ENCODE measurements at places on chromosomes 2 and 18. TPM values are rescaled to one million over a fixed set of nuclear protein-coding genes. Genes with fewer than 3 reads are reported as not detected.
A peak's percentile ranks its signal among the peaks of the same experiment; 100 is the strongest.

- H3K27me3 ChIP-seq, result no peaks in the 10 kb centered on the region
- H3K4me1 ChIP-seq, result peaks cover 28% of the 10 kb centered on the region
- no peak overlapping the region for H3K4me3 ChIP-seq
- H3K27ac ChIP-seq, result peak overlapping the region; percentile 47
- DNase-seq, result no peak
These were observed 86.6 kb downstream of the WDSUB1 start for GRCh38 chr2:159199761-159200465.

DNA sequence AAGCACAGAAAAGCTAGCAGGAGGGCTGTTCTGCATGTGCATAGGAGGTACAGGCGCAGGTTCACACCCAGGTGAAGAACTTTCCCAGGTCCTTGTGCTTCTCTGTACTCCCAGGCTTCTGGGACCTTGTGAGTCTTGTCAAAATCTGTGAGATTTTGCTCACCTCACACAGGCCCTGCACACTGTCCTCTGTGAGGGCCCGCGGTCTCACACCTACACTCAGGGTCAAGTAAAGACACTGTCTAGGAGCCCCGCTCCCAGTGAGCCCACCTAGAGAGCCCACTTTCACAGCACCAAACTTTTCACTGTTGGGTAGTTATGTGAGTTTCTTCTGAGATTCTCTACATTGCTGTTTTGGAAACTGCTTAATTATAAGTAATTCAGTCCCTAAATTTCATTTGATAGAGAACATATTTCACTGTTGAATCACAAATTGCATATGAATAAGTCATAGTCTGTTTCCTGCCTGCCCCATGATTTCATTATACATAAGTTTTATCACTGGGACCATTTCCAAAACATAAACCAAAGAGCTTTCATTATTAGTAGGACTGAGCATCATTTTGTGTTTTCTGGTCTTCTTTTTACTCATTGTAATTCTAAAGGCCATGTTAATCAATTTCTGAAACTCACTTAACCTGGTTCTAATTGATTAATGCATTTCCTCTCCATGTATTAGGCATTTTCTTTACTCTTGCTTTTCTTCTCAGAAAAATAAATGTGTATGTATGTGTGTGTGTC is 234.2 kb upstream of the SPOPL start:
- H3K36me3 ChIP-seq, result peaks cover 8% of the 10 kb centered on the region
- peaks cover 2% of the 10 kb centered on the region for H3K27me3 ChIP-seq
- H3K4me1 ChIP-seq, result no peaks in the 10 kb centered on the region
- no peak overlapping the region for H3K4me3 ChIP-seq

GRCh38 chr2:232483311-232483922 is 4.2 kb downstream of the ECEL1 start:
- peaks cover 4% of the 10 kb centered on the region for H3K27me3 ChIP-seq
- no peak for DNase-seq
- H3K4me3 ChIP-seq, result no peak overlapping the region
- no peak overlapping the region for H3K27ac ChIP-seq

DNA sequence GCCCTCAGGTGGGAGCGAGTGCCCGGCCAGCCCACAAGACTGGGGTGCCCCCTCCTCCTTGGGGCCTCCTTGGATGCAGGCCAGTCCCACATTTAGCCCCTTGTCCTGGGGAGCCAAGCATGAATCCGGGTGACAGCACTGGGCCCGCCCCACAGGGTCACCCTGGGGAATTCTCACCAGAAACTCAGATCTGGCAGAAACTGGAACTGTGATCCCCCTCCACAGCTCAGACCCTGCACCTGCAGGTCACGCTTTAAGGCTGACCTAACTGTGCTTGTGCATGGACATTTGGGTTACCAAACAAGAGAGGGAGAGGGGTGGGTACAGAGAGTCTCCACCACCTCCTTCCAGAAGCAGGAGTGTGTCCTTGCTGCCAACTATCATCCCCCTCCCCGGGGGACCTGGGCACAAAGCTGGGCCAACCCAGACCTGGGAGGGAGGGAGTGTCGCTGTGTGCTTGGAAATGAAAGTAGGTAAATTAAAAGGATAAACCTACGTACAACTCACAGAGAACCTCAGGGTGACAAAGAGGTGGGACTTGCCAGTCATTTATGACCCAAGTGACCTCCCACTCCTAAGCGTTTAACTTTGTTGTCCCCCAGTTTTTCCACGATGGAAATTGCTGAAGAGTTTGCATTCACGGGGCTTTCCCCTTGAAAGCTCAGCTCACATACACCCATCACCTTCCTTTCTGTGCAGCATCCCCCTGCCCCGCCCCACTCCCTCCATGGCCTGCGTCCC is 9.1 kb downstream of the ITM2C start:
- H3K4me3 ChIP-seq, result no peak overlapping the region
- no peak for DNase-seq
- H3K36me3 ChIP-seq, result peaks cover 14% of the 10 kb centered on the region
- no peaks in the 10 kb centered on the region for H3K27me3 ChIP-seq

GRCh38 chr2:63855418-63856302 is 14.0 kb downstream of the UGP2 start:
- peak; percentile 59 for DNase-seq
- H3K36me3 ChIP-seq, result peaks cover 16% of the 10 kb centered on the region
- H3K27ac ChIP-seq, result peak overlapping the region; percentile 91
- H3K27me3 ChIP-seq, result no peaks in the 10 kb centered on the region

DNA sequence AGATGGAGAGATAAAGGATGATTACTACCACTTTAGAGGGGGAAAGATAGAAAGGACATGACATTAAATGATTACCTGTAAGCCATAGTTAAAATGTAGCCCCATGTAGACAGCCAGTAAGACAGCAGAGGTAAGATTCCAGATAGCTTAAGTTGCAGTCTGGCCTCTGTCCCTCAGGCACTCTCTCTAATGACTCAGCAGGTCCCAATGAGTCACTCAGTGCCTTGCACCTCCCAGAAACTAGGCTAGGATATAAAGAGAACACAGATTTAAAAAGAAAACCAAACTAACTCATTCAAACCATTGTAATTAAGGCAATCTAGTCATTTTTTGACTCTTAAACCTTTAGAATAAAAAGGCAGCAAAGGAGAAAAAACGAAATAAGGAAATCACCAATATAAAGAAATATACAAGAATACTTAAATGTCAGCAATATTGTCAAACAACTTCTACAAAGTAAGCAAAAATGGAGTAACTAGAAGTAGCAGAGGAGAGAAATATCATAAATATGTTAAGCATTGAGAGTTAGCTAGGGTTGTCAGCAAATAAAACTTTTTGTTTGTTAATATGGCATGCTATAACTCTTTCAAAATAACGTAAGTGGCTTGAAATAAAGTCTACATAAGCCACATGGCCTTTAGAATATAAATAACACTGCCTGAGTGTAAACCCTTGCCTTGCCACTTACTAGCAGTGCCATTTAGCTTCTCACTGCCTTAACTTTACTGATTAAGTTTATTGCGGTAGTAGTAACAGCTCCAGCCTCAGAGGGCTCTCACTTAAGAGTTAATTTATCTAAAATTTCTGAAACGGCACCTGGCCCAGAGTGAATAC is 48.5 kb downstream of the SOCS6 start:
- H3K4me3 ChIP-seq, result no peak overlapping the region
- no peaks in the 10 kb centered on the region for H3K36me3 ChIP-seq
- no peaks in the 10 kb centered on the region for H3K4me1 ChIP-seq
- H3K27me3 ChIP-seq, result no peaks in the 10 kb centered on the region
- H3K27ac ChIP-seq, result no peak overlapping the region
- DNase-seq, result no peak

GRCh38 chr18:11037533-11038240 is 111.7 kb downstream of the PIEZO2 start:
- H3K27me3 ChIP-seq, result peaks cover 9% of the 10 kb centered on the region
- no peak for DNase-seq
- no peaks in the 10 kb centered on the region for H3K36me3 ChIP-seq

GRCh38 chr2:172160839-172161238 is 58.1 kb upstream of the DLX2 start:
- no peak overlapping the region for H3K27ac ChIP-seq
- no peak overlapping the region for H3K4me3 ChIP-seq
- DNase-seq, result no peak

GRCh38 chr2:40226637-40227036 is 225.3 kb downstream of the SLC8A1 start:
- H3K27me3 ChIP-seq, result no peaks in the 10 kb centered on the region
- DNase-seq, result no peak
- no peak overlapping the region for H3K27ac ChIP-seq
- no peaks in the 10 kb centered on the region for H3K4me1 ChIP-seq

DNA sequence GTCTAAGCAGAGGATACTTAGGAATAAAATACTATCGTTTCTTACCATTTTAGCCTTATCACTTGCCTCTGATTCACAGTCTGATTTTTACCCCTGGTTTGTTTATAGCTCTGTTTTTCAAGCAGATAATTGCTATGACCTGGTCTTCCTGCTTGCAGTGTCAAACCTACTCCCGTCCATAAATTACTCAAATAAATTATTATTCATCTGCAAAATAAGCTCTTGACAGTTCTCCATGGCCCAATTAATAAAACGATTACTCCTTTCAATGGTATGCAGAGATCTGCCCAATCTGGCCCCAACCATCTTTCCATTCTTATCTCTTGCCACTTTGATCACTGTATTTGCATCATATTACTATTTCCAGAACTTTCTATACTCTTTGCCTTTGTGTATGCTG is 354.0 kb downstream of the CCDC85A start:
- no peak for DNase-seq
- no peak overlapping the region for H3K4me3 ChIP-seq
- no peaks in the 10 kb centered on the region for H3K36me3 ChIP-seq
- no peaks in the 10 kb centered on the region for H3K27me3 ChIP-seq

DNA sequence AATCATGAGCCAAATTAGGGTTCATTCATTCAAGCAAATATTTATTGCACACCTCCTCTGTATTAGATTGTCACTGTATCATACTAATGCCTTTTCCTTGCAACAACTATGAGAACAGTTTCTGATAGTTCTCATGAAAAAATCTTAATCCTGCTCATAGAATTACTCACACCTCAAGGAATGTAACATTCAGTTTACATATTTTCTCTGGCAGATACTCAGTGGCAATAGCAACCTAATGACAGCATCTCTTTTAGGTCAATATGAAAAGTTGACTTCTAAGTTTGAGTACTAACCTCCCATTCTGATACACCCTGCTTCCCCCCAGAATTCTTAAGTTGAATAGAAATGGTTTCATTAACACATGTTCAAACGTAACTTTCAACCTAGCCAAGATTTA is 132.0 kb downstream of the VWC2L start:
- H3K4me1 ChIP-seq, result no peaks in the 10 kb centered on the region
- H3K4me3 ChIP-seq, result no peak overlapping the region
- no peak overlapping the region for H3K27ac ChIP-seq
- DNase-seq, result no peak
- no peaks in the 10 kb centered on the region for H3K36me3 ChIP-seq
- H3K27me3 ChIP-seq, result no peaks in the 10 kb centered on the region

DNA sequence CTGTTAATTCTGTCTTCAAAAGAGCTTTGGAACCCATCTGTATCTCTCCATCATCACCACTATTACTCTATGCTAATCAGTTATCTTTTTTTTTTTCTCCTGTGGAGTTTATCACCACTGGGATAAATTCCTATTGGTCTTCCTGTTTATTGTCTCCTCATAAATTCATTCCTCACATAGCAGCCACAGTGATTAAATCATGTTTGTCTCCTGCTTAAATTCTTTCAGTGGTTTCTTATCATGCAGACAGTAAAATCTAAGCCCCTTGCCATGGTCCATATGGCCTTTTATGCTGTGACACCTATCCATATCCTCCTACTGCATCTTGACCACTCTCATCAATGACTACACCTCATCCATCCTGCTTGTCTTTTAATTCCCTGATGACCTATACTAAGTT is 239.8 kb upstream of the ZEB2 start:
- H3K4me1 ChIP-seq, result no peaks in the 10 kb centered on the region
- H3K36me3 ChIP-seq, result no peaks in the 10 kb centered on the region
- H3K27me3 ChIP-seq, result no peaks in the 10 kb centered on the region
- no peak overlapping the region for H3K27ac ChIP-seq

GRCh38 chr2:184394642-184395041 is 203.7 kb upstream of the ZNF804A start:
- H3K27me3 ChIP-seq, result no peaks in the 10 kb centered on the region
- DNase-seq, result no peak

DNA sequence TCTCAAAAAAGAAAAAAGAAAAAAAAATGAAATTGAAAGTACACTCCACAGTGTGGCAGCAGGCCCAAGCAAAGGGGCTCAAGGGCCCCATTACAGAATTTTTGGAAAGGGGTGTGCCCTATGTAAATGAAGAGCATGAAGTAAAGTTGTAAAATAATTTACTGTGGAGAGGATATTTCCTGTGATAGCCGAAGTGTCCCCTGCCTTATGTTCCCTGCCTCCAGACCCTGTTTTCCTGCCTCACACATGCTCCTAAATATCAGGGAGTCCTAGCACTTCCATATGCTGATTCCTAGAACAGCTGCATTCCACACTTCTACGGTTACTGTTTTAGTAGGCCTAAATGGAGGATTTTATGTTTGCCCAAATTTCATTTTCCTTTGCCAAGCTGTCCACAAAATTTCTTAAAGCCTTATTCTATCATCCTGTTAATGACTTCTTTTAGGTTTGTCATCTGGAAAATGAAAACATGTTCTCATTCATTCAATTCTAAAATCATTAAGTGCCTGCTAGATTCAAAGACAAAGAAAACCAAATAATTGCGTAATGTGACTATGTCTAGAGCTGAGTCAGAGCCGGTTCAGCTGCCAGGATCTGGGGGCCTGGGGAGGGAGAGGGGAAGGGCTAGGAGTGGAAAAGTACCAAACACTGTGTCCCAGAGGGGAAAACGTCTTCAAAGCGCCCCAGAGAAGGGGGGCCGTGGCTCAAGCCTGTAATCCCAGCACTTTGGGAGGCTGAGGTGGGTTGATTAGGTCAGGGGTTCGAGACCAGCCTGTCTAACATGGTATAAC is 25.9 kb upstream of the IMPA2 start:
- no peak overlapping the region for H3K27ac ChIP-seq
- DNase-seq, result no peak
- H3K4me1 ChIP-seq, result no peaks in the 10 kb centered on the region
- no peaks in the 10 kb centered on the region for H3K27me3 ChIP-seq

DNA sequence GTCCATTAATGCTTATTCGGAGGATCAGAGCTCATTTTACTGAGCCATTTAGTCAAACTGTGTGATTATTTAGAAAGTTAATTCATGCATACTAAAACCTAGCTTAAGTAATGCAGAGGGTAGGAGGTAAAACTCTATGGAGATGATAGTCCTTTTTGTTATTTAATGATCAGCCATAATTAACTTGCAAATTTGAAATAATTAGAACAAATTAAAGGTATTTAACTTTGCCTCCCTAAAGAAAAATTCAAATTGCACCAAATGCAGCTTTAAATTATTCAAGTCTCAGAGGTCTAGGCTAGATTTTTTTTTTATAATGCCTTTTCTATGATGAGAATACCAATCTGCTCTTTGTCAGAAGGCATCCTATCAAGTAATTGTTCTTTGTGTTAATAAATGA is 310.9 kb downstream of the KIAA1328 start:
- no peak for DNase-seq
- H3K27me3 ChIP-seq, result no peaks in the 10 kb centered on the region
- H3K4me3 ChIP-seq, result no peak overlapping the region
- H3K4me1 ChIP-seq, result no peaks in the 10 kb centered on the region
- H3K27ac ChIP-seq, result no peak overlapping the region
- H3K36me3 ChIP-seq, result peaks cover 29% of the 10 kb centered on the region

- H3K27me3 ChIP-seq, result no peaks in the 10 kb centered on the region
- DNase-seq, result no peak
- H3K27ac ChIP-seq, result no peak overlapping the region
- no peak overlapping the region for H3K4me3 ChIP-seq
These were observed 39.5 kb upstream of the TACR1 start for GRCh38 chr2:75238670-75239330.

Gene NAT8
- polyA plus RNA-seq, result not detected

Gene ALKAL2
- polyA plus RNA-seq, result not detected

Gene RAB12
- polyA plus RNA-seq, result 0.24 TPM

Gene CTAGE1
- polyA plus RNA-seq, result not detected

Gene ADGRF3
- polyA plus RNA-seq, result 0.09 TPM

Gene CCDC195
- not detected for polyA plus RNA-seq

Gene CROCC2
- polyA plus RNA-seq, result not detected

Gene CNTNAP5
- polyA plus RNA-seq, result not detected

Data from naive thymus-derived CD8-positive, alpha-beta T cell (primary cell).